ENCODE measurements at places on chromosomes 16 and 17.

- DNase-seq, result peak; percentile 90
Observed at GRCh38 chr17:79024901-79025737, 1.1 kb downstream of the C1QTNF1 start.

DNA sequence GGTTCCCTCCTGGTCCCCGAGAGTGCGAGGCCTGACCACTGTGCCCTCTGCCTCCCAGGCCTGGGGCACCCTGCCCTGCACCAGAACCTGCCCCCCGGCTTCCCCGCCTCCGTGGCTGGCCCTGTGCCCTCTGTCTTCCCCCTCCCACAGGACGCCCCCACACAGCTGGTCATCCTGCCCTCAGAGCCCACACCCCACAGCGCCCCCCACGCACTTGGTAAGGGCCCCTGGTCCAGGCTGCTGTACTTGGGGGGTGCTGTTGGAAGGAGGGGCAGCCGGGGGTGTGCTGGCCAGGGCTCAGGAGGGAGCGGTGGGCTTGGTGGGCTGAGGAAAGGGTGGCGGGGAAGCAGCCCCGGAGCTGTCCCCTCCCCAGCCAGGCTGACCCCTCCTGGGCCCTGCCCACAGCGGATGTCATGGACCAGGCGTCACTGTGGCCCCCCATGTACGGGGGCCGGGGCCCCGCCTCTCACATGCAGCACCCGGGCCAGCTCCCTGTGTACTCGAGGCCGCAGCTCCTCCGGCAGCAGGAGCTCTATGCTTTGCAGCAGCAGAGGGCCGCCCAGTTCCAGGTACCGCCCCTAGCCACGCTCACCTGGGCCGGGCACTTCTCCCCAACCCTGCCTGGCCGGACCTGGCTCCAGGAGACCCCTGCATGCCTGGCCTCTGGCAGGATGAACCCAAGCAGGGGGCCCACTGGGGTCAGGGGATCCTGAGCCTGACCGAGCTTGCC is 49.5 kb downstream of the BAHCC1 start:
- DNase-seq, result no peak

DNA sequence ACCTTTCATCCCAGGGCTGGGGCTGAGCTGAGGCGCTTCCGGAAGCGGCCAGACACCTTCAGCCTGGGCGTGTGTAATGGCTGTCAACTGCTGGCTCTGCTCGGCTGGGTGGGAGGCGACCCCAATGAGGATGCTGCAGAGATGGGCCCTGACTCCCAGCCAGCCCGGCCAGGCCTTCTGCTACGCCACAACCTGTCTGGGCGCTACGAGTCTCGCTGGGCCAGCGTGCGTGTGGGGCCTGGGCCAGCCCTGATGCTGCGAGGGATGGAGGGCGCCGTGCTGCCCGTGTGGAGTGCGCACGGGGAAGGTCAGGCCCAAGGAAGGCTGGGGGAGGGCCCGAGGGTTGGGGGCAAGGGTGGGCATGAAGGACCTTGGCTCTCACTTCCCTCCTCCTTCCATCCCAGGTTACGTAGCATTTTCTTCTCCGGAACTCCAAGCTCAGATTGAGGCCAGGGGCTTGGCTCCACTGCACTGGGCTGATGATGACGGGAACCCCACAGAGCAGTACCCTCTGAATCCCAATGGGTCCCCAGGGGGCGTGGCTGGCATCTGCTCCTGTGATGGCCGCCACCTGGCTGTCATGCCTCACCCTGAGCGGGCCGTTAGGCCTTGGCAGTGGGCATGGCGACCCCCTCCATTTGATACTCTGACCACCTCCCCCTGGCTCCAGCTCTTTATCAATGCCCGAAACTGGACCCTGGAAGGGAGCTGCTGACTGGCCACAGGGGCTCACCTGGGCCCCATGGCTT is 19.6 kb downstream of the PFAS start:
- no peak for DNase-seq

- no peak for DNase-seq
Observed at GRCh38 chr17:73521376-73521775, 122.9 kb downstream of the SDK2 start.

- DNase-seq, result peak; percentile 4
Observed at GRCh38 chr16:30350134-30350871, 4.8 kb downstream of the CD2BP2 start.

- no peak for DNase-seq
Observed at GRCh38 chr17:58565389-58566311, 51.2 kb upstream of the MTMR4 start.

DNA sequence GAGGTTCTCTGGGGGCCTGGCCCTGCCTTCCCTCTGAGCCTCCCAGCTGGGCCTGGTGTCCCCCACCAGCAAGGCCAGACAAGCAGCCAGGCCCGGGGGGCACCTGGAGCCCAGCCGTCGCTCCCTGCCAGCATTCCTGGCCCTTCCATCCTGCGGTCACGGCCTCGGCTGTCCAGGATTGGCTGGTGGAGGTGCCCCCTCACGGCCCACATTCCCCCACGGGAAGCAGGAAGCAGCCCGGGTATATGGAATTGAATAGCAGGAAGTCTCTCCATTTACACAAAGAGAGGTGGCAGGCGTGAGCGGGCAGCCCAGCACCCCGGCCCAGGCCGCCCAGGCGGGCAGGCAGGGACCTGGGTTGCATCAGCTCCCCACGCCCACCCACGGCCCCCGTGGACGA is 14.5 kb downstream of the TRAF7 start:
- no peak for DNase-seq

- no peak for DNase-seq
Observed at GRCh38 chr16:22989598-22989997, 159.7 kb downstream of the USP31 start.

GRCh38 chr16:60274431-60275019 is 1540.4 kb upstream of the GOT2 start:
- DNase-seq, result no peak
